ENCODE measurements at places on chromosomes 4 and X.

GRCh38 chrX:54386314-54386713, 28.5 kb upstream of the WNK3 start:
- no peak for DNase-seq

GRCh38 chrX:153800177-153800722, 5.8 kb downstream of the SSR4 start:
- no peak for DNase-seq

GRCh38 chr4:83067058-83067639, 32.2 kb downstream of the COPS4 start:
- DNase-seq, result no peak

DNA sequence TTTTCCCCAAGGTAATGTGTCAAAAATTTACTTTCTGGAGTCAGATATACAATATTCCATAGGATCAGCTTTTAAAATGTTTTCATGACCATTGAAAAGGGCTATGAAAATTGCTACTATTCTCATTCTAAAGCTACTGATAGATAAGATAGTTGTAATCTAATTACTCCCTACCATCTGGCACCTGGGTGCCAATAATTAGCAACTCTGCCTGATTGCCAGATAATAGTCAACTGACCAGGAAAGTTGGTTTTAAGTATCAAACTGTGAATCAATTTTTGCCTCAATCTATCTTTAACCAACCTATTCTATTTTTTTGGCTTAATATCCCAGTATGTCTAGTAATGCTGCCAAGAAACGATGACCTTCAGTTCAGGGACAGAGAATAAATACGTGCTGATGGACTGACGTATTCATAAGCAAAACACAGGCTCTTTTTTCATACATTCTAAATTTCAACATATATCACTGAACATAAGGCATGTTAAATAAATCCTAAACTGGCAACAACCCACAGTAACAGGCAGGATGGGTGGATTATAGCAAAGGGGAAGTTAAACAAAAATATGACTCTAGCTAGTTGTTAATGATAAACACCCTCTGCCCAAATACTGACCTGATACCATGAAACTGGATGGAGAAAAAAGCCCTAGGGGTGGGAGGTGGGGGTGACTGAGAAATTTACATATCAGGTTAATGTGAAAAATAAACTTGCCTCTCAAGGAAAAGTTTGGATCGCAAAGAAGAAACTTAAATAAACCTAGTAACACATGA, 18.2 kb downstream of the SH3RF1 start:
- DNase-seq, result no peak

- DNase-seq, result no peak
These were observed 49.2 kb upstream of the TLR2 start for GRCh38 chr4:153634738-153635353.

DNA sequence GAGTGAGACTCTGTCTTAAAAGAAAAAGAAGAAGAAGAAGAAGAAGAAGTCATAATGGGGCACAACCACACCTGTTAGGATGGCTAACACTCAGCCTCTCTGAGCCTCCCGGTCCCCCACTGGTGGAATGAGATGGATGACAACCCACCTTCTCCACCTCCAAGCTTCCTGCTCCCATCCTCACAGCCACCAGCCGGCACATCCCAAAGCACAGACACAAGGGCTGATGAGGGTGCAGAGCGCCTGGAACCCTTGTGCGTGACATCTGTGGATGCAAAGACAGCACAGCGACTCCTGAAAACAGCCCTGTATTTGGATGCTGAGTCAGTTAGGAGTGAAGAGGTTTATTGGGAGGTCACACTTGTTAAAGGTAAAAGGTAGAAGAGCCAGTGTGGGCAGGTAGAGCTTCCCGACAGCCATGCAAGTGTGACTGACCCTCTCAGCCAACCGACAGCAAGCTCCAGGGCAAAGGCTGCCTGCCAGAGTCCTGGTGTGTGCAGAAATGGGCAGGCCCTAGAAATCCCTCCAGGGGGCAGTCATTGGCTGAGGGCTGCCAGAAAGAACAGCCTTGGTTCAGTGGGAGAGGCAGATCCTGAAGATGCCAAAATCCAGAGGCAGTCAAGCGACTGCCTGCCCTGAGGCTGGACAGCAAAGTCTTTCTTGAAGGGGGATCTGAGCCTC, 26.6 kb upstream of the MAN2B2 start:
- DNase-seq, result no peak

DNA sequence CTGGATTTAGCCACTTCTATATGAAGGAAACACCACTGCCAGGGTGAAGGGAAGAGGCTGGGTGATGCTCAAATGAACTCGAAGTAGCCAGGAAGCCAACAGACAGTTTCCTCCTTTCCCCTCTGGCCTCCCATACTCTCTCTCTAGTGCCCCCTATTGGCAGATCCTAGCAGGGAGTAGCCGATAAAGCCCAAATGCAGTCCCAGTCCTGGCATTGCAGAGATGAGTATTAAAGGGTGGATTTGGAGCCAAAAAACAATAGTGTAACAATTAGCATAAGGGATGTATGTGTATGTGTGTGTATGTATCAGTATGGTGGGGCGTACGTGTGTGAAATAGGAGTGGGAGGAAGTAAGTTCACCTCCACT, 213.8 kb upstream of the LDB2 start:
- no peak for DNase-seq

- DNase-seq, result no peak
These were observed 128.6 kb downstream of the CHIC2 start for GRCh38 chr4:53935780-53936179.

DNA sequence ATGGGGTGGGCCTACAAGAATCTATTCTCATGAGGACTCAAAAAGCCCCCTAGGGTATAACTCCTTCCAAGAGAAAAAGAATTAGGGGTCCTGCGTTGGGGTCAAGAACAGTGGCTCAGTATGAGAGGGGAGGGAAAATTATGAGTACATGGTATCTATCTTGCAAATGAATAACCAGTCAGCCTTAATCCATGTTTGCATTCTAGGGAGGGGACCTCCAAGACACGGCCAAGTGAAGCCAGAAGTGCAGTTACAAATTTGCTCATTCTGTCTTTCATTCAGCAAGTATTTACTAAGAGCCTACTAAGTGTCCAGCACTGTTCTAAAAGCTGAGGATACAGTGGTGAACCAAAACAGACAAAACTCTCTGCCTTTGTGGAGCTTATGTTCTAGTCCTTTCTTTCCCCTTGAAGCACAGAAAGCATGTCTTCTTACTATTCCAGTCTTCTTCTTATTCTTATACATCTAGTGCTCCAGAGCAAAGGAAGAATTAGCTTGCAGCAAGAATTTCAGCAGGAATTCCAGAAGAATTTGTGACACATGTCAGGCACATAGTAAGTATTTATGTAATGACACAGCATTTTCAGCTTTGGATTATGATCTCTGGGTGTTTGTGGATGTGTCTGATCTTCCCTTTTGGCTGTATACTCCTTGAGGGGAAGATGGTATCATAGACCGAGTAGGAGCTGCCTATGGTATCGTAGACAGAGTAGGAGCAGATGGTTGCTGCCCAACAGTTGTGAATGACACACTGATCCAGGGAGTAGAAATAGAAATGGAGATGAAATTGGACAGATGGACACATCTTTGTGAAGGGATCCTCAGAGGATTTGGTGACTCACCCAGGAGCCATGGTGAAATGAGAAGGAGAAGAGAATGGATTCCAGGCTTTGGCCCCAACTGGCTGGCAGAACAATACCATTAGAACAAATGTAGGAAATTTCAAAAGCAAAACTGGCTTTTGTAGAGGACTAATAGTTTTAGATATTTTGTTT, 75.9 kb downstream of the COQ2 start:
- no peak for DNase-seq

- DNase-seq, result no peak
These were observed 1408.8 kb downstream of the STIM2 start for GRCh38 chr4:28269426-28269825.

- DNase-seq, result no peak
These were observed 154.5 kb upstream of the ANK2 start for GRCh38 chr4:112894951-112895350.

DNA sequence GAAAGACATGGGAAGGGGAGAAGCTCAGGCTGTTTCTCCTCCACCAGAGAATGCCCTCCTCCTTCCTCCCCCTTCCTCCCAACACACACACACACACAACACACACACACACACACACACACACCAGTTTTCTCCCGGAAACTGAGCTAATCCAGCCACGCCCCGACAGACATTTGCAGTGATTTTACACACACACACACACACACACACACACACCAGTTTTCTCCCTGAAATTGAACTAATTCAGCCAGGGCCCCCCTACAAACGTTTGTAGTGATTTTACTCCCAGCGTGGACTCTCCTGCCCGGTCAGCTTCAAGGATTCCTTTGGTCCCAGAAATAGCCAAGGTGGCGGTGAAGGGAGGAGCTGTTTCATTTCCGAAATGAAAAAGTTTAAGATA, 32.9 kb upstream of the STX18 start:
- no peak for DNase-seq

GRCh38 chrX:63330681-63331080, 20.5 kb downstream of the SPIN4 start:
- no peak for DNase-seq

GRCh38 chrX:24494647-24495075, 29.6 kb downstream of the PDK3 start:
- DNase-seq, result peak; percentile 32

GRCh38 chrX:49876750-49877149, 2.5 kb upstream of the USP27X start:
- no peak for DNase-seq

- no peak for DNase-seq
These were observed 239.1 kb downstream of the RASL11B start for GRCh38 chr4:53101191-53101581.

GRCh38 chr4:148044912-148045352, 313.0 kb downstream of the ARHGAP10 start:
- no peak for DNase-seq

DNA sequence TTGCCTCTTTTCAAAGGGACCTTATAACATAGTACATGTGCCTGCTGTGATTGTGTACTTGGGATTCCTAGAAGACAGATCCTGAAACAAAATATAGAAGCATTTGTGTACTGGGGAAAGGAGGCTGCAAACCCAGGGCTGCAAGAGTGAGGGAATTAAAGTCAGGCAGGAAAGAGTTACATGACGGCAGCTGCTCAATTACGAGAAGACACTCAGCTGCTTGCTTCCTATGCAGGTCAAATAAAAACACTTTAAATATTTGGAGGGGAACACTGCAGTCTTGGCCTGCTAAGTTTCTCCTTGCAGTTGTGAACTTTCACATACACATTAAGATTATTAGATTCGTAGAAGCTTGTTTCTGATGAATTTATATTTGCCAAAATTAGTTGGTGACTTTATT, 191.9 kb upstream of the CXCL13 start:
- no peak for DNase-seq

DNA sequence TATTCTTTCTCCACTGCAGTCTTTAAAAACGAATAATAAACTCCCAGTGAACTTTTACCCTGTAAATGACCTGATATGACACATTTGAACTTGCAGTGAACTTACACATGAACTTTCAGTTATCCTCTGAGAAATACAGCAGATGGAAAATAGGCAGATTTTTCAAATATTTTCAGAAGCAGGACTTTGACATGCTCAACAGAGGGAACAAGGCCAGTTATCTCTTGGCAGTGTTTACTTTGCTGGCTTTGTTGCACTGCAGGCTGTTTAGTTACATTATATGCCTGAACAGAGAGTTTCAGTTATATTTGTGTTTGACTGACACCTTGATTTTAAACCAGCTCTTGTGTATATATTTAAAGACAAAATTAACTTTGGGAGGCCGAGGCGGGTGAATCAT, 47.6 kb upstream of the FGG start:
- no peak for DNase-seq

GRCh38 chrX:24201216-24201615, 51.7 kb downstream of the ZFX start:
- no peak for DNase-seq

- no peak for DNase-seq
These were observed 155.2 kb upstream of the MSX1 start for GRCh38 chr4:4704267-4704666.

DNA sequence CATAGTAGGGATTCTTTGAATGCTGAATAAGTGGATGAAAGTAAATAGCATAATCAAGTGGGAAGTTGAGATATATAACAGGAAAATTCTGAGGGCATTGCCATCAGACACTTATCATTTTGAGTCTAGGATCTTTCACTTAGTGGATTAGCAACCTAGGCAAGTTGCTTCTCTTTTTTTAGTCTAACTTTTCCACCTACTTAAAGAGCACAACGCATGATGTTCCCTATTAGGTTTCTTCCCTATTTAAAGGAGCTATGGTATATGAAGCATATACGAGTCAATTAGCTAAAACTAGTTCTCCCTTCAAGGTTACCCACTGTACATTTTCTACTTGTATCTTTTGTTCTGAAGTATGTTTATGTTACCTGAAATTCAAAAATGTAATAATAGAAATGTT, 67.1 kb upstream of the HS3ST1 start:
- DNase-seq, result no peak

DNA sequence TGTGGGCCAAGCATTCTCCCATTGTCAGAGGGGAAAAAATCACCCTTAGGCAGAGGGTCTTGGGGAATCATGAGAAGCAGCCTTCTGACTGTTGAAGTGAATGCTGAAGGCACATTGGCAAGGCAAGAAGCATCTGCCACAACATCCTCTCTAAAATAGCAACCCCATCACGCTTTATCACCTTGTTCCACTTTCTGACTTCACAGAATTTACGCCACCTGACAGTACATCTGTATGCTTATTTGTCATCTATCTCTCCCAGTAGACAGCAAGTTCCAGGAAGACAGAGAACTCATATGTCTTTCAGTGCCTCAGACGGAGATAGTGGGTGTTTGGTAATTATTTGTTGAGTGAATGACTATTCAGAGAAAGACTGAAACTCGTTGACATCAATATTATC, 68.4 kb upstream of the SCML1 start:
- DNase-seq, result no peak

GRCh38 chr4:15779306-15779705, 1.2 kb downstream of the CD38 start:
- DNase-seq, result peak; percentile 47

GRCh38 chrX:45295259-45295986, 94.7 kb upstream of the DIPK2B start:
- DNase-seq, result no peak

- no peak for DNase-seq
These were observed 109.9 kb downstream of the ZNF518B start for GRCh38 chr4:10347281-10347795.

GRCh38 chr4:110663206-110663605, 40.3 kb upstream of the PITX2 start:
- no peak for DNase-seq

GRCh38 chr4:21856301-21856700, 92.3 kb downstream of the KCNIP4 start:
- no peak for DNase-seq

- DNase-seq, result peak; percentile 85
These were observed 76.6 kb upstream of the CBLL2 start for GRCh38 chrX:22196149-22196548.

DNA sequence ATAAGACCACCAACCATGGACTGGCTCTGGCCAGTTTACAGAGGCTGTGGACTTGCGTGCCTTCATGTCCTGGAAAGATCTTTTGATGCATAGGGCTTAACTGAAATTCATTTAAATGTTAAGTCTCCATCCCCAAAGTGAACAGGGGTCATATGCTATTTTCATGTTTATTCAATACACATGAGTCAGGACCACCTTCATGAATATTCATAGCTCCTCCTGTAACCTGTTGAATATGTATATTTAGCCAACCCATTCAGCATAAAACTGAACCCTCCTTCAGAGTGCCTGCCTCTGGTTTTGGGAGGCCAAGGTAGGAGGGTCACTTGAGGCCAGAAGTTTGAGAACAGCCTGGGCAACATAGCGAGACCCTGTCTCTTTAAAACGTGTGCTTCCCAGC, 7.1 kb downstream of the CTPS2 start:
- no peak for DNase-seq

- DNase-seq, result no peak
These were observed 26.8 kb upstream of the PPP2R2C start for GRCh38 chr4:6499238-6499600.

GRCh38 chr4:61528595-61528994, 328.5 kb downstream of the ADGRL3 start:
- no peak for DNase-seq
